HT1080 (cell line): ENCODE measurements at places on chromosomes 7 and 10. TPM values are rescaled to one million over a fixed set of nuclear protein-coding genes. Genes with fewer than 3 reads are reported as not detected.
A peak's percentile ranks its signal among the peaks of the same experiment; 100 is the strongest.

The SYT15 gene
- total RNA-seq: 0.07 and 0.08 TPM in 2 replicates

DNA sequence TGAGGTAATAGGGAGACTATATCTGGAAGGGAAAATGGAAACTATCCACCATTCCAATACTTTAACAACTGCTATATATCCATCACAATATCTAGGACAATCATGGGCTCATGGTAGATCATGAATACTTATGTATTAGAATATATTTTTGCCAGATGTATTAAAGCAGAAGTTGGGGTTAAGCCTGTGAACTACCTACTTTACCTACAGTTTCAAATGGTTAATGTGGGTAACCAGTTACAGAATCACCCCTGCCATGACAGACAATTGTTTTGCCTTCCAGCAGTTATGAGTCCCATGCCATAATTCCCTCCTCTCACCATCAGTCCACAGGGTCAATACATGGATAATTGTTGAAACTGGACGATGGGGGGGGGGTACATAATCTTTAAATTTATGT is 29.9 kb upstream of the RAPGEF5 start:
- no peak for DNase-seq

GRCh38 chr7:65441010-65441409 is 67.4 kb downstream of the ZNF92 start:
- DNase-seq: peak; percentile 66

- no peak for DNase-seq
These were observed 289.4 kb upstream of the SP8 start for GRCh38 chr7:21076054-21076453.

GRCh38 chr7:74718336-74718735 is 55.5 kb upstream of the NCF1 start:
- peak; percentile 79 for DNase-seq

The AGR2 gene
- total RNA-seq: not detected in 2 replicates

The KCP gene
- 0.35 and 1.4 TPM in 2 replicates for total RNA-seq

The DMTF1 gene
- total RNA-seq: 28.8 and 36.5 TPM in 2 replicates

- no peak for DNase-seq
These were observed 35.5 kb upstream of the PTPRZ1 start for GRCh38 chr7:121837462-121837861.

DNA sequence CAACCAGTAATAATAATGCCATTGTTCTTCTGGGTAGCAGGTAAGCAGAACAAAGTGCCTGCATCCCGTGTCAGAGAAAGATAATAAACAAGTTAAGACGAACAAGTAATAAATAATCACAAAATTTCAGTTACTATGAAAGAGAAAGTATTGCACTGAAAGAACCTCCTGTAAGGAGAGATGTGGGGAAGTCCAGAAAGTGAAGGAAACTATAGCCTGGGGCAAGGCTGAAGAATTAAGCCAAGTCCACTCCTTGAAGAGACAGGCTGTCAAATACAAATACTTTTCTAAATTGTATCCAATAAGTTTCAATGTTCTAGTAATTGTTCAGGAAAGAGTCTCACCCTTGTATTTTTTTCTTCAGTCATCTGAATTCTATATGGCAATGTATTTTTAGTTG is 611.4 kb downstream of the MAGI2 start:
- no peak for DNase-seq

DNA sequence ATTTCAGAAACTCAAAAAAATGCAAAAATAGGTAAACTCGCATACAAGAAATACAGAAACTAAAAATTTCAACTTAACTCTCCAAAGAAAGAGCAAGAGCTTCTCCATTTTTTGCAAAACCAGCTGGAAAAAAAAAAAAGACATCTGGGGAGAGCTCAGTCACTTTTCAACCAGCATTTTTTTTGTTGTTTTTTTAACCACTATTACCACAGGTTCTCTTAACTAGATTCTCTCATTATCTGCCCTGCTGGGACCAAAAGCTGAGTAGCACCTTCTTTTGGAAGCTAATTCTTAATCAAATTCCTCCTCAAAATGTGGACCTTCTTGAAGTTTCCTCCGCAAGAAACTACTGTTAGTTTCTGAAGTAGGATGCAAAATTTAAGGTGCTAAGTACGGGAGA is 14.2 kb downstream of the IGF2BP3 start:
- no peak for DNase-seq

The AQP1 gene
- total RNA-seq: 0.10 TPM in 1 of 2 replicates, not detected in the other

DNA sequence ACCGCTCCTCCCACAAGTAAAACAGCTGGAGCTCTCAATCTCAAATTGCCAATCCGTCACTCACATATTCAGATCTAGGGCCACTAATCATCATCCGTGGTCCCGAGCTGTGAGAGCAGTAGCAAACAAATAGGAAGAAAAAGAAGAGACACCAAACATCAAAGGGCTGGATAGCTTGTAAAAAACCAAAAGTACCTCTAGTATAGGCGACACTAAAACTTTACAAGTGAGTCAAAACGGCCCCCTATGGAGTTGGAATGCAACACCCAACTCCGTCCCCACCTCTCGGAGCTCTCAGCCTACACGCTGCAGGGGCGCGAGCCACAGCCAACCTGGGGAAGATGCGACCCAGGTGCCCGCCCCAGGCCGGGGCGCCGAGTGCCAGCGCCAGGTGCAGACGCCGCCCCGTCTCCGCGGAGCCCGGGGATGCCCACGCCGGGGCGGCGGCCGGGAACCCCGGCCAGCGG is 581 bp downstream of the FAM3C start:
- DNase-seq: peak; percentile 48

DNA sequence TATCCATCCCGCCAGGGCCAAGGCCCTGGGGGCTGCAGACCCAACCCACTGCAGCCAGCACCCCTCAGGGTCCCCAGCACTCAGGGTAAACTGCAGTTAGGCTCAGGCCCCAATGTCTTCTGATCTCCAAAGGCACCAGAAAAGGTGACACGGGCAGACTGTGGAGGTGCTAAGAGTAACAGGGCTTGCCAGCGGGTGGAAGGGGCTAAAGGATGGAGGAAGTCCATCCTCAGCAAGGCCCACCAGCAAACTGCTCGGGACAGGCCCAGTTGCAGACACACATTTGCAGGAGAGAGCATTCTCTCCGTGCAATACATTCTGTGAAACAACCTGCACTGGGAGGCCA is 95.6 kb upstream of the DDC start:
- no peak for DNase-seq

DNA sequence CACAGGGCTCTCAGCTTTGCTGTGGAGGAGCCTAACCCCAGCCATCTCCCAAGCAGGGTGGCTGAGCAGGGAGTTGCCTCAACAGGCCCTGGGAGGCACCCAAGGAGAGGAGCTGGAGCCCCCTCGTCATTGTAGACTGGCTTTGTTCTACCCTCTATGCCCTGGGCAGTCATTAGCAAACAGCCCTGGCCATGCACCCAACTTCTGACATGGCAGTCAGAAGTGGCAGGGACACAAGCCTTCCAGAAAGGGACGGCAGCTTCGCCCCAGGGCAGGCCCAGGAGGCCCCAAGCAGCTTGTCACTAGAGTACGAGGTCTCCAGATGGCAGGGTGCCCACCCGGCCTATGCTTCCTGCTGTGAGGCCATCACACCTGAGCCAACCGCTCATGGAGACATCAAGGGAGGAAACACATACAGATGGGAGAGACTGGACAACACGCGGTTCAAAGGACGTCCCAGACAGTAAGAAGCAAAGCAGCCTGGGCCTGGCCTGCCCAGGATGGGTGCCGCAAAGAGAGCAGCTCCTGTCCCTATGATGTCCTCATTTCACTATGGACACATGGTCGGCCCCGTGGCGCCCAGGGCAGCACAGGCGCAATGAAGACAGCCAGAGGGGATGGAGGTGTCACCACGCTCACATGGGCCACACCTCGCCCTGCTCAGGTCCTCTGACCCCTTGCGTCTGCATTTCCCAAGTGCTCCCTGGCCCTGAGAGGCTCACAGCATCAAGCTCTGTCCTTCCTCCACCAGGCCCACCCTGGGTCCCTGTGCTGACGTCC is 190.9 kb upstream of the CXCL12 start:
- DNase-seq: no peak

- no peak for DNase-seq
These were observed 206.1 kb downstream of the RAMP3 start for GRCh38 chr7:45363669-45364068.

The SLC26A3 gene
- total RNA-seq: not detected in 2 replicates

DNA sequence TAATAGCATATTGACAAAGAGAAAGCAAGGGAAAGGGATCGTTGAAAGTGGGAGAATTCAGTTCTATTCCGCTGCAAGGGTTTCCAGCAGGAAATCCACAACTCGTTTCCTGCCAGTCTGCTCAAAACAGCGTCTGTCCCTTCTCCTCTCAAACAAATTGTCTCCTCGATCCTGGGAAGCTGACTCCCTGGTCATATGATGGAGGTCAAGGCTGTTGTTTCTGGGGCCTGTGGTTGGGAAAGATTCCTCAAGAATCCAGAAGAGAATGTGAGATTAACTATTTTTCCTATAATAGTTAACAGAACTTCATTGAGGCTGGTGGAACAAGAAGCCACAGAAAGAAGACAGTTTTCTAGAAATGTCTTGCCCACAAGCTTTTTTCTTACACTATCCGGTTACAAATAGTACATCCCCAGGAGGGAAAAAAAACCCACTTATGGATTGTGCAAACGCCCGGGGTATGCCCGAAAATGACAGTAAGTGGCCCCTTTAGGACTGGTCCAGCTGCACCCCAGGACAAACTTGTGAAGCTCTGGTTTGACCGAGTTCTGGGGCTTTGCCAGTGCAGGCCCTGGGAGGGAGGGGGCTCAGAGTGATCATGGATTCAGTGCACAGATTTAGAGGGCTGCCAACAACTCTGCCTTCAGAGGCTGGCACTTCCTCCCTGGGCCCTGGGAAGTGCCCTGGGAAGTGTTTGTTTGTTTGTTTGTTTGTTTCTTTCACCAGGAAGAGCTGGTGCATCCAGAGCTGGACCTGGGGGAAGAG is 49.4 kb upstream of the CTBP2 start:
- DNase-seq: no peak

DNA sequence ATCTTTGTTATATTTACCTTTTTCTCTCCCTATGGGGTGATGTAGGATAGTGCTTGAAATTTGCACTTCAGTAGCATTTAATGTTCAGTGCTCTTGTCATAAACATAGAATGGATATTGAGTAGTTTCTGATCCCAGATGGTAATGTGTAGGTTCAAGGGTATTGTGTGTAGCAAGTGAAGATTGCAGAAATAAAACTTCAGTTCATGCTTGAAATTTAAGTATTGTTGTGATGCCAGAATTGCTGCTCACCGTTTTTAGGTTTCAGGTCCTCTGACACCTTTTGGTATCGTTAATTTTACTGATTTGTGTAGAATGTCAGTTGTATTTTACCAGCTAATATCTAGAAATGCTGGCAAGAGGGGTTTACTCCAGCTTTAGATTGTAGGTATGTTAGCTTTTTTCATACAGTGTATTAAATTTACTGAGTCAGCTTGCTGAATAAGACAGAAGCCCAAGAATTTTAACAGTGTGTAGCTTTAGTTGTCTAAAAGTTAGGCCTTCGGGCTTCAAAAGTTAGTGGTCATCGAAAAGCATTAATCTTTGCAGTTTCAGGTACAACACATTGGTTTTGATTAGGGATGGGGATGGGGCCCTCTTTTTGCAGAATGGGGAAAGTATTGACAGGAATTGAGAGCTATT is 1.9 kb downstream of the PTEN start:
- peak; percentile 31 for DNase-seq

GRCh38 chr10:54708021-54708420 is 93.0 kb downstream of the PCDH15 start:
- no peak for DNase-seq

GRCh38 chr10:11616021-11616420 is 4.6 kb upstream of the USP6NL start:
- DNase-seq: no peak

DNA sequence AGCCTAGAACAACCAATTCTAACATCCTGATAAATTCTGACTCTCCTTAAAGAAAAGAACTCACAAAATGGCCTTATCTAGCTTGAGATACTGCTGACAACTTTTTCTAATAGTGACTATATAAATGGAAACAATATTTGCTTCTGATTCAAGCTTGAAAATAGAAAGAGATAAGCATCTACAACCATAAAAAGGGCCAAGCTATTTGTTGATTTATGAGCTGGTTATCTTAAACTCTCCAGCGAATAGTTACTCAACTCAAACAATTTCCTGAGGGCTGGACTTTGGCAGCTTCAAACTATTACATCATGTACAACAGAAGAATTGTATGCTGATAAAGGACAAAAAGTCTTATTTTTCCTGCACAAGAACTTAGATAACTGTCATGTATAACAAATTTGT is 4.6 kb downstream of the USP54 start:
- DNase-seq: peak; percentile 43

The EPO gene
- not detected in 2 replicates for total RNA-seq

DNA sequence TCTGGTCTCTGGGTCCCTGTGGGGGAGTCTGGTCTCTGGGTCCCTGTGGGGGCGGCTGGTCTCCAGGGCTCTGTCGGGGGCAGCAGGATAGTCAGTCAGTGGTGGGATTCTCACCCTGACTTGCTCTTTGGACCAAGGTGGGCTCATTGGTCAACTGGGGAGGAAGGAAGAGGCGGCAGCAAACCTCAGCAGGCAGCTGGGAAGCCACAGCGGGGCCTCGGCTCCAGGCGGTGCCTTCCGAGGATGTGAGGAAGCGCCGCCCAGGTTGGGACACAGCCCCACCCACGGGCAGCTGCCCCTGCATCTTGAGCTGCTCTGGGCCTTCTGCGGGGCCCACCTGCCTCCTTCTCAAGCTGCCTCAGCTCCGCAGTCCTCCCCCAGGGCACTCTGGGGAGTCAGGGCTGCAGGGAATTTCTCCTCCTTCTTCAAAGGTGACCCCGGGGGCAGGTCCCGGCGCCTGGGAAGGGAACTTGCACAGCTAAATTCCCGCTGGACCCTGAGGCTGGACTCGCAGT is 20.4 kb upstream of the KNDC1 start:
- peak; percentile 29 for DNase-seq

The MMRN2 gene
- total RNA-seq: 1.9 and 2.6 TPM in 2 replicates

- DNase-seq: no peak
These were observed 37.3 kb downstream of the VIPR2 start for GRCh38 chr7:159107161-159107892.
